Occipital lobe (tissue), 3 donors: ENCODE measurements at places on chromosomes 11 and 22. TPM values are rescaled to one million over a fixed set of nuclear protein-coding genes. Genes with fewer than 3 reads are reported as not detected.

The GTPBP1 gene
- 32.1 TPM for total RNA-seq

The GLB1L2 gene
- 1.1 TPM for total RNA-seq

The SORL1 gene
- total RNA-seq: 76.3 TPM

The B4GALNT4 gene
- total RNA-seq: 99.5 TPM

DNA sequence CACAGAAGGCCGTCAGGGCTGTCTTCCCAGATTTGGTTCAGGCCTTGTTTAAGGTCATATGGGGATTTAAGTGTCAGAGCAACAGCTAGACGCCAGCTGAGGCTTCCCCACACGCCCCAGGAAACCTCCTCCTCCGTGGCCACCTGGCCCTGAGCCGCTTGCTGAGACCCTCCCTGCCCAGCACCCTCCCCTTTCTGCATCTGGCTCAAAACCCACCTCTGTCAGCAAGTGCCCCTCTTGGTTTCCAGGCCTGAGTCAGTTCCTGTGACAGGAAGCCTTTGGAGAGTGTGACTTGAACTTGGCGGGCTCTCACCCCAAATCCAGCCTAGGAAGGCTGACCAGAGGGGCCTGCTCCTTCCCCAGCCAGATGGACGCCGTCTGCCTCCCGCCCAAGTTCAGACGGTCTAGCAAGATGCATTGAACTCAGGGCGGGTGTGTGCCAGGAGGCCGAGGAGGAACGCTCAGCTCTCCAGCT, 561 bp downstream of the FXYD2 start:
- DNase-seq: no peak

GRCh38 chr11:36306888-36307287, 10.8 kb downstream of the PRR5L start:
- no peak for DNase-seq

DNA sequence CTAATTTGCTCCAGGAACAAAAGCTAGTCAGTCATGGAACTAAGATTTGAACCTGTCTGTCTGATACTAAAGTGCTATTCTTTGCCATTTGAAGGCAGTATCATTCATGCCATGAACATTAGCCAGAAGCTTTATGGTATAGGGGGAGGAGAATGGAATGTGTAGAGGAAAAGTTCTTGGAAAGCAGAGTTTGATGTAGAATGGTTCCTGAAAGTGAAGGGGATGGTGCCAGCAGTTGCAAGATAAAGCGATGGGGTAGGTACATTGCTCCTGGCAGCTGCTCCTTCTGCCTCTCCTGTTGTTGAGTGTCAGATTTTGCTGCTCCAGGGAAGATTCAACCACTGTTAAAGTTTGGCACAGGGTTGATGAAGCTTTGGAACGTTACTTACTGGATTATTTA, 53.4 kb downstream of the ARHGAP42 start:
- no peak for DNase-seq

GRCh38 chr11:104967534-104968354, 630 bp downstream of the CASP4 start:
- no peak for DNase-seq

DNA sequence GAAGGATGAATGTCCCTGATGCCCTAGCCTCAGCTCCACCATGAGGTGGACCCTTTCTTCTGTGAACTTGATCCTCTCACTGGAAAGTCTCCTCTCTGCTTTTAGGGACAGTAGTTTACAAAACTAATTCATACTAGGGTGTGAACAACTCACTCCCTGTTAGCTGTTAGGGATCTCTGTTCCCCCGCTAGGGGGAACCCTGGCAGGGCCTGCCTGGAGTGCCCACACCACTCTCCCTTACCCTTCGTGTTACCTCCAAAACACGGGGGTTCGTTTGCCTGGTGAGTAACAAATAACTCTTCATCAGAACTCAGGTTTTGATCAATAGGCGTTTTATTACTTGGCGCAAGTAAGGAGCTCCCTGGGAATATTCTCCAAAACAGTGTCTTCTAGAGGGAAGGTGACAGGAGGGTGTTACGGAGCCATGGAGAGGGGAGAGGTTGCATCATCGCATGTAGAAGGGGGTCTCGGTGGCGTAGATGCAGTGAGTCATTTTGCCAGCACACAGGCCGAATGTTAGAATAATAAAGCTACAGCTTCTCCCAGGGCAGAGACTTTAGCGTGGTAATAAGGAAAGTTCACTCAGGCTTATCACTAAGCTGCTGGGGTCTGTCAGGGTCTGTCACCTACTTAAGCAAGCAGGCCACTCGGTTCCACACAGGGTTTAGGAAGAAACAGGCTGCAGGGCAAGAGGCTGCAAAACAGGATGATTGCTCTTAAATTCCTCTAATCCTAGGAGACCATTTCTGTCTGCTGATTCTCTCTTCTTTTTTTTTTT, 45.8 kb downstream of the C11orf96 start:
- DNase-seq: no peak

DNA sequence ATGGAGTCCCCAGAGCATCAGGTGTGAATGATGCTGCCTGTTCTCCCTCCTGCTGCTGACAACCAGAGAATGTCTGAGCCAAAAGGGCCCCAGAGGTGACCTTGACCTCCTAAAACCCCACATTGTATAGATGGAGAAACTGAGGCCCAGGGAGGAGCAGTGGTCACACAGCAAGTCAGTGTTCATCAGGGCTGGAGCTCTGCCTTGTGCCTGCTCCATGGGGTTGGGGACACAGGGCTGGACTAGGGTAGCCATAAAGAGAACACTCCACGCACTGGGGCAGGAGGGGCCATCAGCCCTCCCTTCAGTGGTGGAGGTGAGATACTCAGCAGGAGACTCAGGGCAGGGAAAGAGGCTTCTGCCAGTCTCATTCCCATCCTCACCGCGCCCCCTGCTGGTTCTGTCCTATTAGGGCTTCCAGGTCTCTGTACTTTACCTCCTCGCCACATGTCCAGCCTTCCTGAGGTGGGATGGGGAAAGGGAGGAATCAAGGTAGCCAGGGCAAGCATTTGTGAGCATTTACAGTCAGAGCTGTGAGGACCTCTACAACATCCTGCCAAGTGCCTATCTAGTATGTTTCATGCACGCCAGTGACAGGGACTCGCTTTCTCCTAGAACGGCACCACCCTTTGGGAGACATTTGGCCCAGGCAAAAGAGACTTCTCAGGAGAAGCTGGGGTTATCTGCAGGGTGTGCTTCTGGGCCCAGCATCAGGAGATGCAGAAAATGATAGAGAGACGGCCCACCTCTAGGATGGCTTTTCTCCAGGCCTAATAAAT, 43.2 kb downstream of the NEU3 start:
- DNase-seq: peak; percentile 18

DNA sequence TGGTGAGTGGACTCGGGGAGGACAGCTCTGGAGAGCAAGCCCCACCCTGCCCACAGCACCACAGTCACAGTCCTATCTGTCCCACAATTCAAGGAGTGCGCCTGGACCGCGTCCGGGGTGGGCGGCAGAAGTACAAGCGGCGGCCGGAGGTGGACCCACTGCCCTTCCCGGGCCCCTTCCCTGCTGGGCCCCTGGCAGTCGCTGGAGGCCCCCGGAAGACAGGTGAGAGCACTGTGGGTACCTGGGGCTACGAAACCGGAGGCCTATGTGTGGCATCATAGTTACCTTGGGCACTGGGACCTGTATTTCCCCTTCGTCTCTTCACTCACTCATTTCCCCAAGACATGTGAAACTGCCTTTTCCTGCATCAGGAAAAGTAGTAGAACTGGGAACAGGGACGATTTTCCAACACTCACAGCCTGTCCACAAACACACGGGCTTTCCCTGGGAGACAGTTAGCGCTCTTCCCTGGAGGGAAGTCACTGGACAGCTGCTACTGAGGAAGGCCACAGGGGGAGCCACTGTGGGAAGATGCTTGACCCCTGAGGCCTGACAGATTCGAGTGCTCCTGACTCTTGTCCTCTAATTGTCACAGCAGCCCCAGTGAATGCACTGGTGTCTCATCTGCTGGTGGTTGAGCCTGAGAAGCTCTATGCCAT, 3.1 kb downstream of the TRMT112 start:
- no peak for DNase-seq

DNA sequence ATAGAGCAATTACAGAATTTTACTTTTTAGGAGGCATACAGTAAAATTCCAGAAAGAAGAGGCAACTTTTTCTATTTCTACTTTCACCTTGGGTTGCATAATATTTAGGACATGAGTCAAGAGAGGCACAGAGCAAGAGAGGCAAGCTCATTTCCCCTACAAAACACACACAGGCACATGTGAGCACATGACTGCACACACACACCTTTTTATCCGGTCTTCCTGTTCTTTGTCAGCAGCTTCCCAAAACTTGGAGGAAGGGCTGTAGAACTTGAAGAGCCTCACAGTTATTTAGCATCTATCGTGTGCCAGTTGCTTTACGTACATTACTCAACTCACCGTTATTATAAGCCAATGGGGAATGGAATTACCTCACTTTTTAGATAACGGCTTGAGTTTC, 37.8 kb upstream of the CCDC179 start:
- no peak for DNase-seq

GRCh38 chr11:75487365-75487764, 38.4 kb downstream of the GDPD5 start:
- DNase-seq: no peak

DNA sequence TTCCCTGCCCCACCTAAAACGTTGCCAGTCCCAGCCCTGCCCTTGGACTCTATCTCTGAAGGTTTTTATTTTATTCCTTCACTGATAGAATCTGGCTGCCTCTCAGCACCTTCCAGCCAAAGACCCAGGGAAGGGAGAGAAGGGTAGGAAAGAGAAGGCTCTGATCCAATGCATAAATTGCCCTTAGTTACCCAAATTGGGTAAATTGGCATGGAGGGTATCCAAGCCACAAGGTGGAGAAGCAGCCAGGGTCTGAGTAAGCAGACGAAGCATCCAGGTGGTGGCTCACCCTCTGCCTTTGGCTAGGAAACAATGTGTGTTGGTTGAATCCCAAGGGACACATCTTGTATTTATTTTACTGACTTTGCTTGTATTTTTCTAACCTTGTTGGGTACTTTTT, 89.0 kb downstream of the FEZ1 start:
- DNase-seq: no peak

DNA sequence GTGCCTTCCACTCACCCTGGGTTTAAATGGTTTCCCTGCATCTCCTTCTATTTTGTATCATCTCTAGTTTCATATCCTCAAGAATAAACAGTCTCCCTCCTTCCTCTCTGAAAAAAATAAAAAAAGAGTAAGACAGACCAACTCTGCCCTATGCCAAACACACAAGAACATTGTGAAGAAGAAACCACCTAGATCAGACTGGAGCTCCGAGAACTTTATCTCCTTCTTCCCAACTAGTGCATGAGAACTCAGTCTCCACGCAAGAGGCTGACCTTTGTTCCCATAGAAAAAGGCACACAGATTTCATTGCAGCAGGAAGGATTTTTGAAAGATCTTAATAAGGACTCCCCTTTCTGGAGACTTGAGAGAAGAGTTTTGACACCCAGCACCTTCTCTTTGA, 8.7 kb upstream of the PEX26 start:
- DNase-seq: no peak

The OR8H1 gene
- total RNA-seq: not detected

DNA sequence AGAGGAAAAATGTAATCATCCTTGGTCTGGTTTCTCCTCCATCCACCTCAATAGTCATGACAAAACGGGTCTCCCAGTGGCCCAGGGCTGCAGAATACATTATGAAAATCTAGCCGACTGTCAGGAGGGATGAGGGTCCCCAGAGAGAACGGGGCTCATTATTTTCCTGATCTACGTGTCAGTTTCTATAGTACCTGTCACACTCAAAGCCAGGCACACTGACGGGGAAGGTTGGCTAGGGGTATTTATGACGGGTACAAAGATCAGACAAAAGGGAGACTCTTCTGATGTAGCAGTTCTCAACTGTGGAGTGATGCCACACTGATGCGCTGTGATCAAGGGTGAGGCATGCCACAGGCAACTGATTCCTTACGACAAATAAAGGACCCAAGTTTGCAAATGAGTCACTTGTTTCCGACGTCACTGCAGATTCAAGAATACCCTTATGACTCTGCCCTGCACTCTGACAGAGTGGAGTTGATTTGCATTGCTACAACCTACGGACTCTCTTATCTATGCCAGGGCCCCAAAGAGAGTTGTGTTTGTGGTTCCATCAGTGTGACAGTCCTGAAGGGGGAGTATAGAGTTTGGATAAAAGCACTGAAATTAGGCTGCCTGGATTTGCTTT, 188.2 kb upstream of the TBCEL start:
- no peak for DNase-seq

The OR51B4 gene
- total RNA-seq: 0.31 TPM

GRCh38 chr11:122779047-122779629, 59.2 kb upstream of the CRTAM start:
- no peak for DNase-seq

DNA sequence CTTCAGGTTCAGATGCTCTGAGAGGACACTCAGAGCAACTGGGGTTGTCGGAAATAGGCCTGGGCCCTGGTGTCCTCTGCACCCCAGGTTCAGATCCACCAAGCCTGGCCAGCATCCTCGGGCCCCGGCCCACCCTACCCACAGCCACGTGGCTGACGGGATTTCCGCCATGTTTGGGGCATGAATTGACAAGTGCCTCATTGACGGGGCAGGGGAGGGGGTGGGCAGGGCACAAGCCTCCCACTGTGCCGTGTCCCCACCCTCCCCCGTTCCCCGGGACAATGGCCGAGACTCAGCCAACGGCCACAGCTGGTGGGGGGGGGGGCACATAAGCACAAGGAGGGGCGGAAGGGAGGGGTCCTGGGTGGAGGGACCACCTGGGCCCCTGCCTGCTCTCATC, 8.5 kb downstream of the MYRF start:
- DNase-seq: peak; percentile 71

DNA sequence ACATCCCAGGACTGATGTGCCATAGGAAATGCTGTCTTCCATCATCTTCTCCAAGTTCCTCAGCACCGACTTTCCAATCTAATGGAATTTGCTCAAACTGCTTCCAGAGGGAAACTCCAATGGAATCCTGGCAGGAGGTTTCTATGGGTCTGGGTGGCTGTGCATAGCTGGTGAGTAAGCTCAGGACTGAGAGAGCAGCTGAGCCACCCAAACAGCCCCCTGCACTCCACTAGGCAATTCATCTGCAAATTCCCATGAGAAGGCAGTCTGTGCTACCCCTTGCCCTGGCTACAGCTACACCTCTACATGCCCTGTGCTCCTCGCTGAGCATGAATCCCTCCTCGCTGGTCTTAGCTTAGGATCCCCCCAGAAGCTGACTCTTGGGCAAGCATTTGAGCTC, 127.9 kb upstream of the CSNK2A3 start:
- no peak for DNase-seq

DNA sequence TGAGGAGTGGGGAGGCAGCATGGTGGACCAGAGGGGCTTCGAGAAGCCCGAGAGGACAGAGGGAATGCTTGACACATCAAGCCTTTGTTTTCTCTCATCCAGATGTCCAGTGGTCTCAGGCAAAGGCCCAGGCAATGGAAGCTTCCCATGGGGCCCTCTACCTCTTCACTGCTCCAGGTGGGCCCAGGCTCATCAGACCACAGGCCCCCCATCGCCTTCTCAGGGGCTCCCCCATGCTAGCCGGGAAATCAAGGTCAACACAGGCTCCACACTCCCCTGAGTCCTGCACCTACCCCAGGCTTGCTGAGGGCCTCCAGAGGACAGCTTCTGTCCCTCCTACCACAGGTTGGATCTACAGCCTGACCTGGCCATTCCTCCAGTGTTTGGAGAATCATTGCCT, 157.5 kb downstream of the CHST1 start:
- no peak for DNase-seq
